ENCODE measurements at places on chromosomes 7 and 10.

GRCh38 chr10:115771755-115772154 is 501.3 kb downstream of the GFRA1 start:
- no peak for DNase-seq

- DNase-seq: no peak
These were observed 40.6 kb downstream of the GHRHR start for GRCh38 chr7:31004393-31004792.

GRCh38 chr10:10869592-10869991 is 148.1 kb upstream of the CELF2 start:
- DNase-seq: no peak

DNA sequence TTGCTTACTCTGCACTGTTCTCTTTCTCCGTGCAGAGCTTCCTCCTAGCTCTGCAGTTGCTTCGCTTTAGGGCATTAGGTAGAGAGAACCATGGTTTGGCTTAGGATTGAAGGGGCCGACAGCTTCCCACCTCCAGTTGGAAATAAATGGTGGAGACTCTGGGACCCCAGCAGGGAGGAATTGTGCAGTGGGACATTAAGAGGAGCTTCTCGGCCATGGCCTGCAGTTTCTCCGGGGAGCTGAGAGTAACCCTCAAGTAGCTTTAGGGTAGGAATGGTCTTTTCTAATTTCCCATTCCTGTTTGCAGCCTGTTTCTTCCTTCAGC is 1.2 kb downstream of the SUFU start:
- DNase-seq: no peak

DNA sequence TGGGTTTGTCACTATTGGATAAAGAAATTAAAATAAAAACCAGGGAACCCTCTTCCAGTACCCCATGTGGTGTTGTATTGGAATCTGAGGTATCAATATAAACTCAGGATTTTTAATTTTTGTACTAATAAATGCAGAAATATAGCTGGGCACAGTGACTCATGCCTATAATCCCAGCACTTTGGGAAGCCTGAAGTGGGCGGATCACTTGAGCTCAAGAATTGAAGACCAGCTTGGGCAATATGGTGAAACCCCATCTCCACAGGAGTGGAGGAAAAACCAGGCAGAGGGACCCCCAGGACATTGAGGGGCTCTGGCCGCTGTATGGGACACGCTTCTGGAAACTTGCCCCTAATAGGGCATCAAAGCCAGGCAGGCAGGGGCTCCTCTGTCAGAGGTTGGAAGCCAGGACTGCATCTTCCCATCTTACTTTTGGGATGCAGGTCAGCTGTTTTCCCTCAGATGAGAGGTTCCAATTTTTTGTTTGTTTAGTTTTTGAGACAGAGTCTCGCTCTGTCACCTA is 11.1 kb downstream of the ADIRF start:
- DNase-seq: no peak

DNA sequence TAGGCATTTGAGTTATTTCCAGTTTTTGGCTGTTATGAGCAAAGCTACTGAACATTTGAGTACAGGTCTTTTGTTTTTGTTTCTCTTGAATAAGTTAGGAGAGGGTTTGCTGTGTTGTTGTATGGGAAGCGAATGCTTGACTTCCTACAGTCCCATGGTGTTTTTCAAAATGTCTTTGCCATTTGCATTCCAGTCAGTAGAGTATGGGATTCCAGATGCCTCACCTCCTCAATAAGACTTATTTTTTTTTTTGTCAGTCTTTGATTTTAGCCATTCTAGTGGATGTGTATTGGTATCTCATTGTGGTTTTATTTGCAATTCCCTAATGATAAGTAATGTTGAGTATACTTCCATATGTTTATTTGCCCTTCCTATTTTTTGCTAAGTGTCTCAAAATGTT is 19.4 kb downstream of the CDK13 start:
- no peak for DNase-seq

- DNase-seq: peak; percentile 68
These were observed 145.1 kb downstream of the GRM8 start for GRCh38 chr7:127107601-127108007.

- no peak for DNase-seq
These were observed 83.5 kb downstream of the SGMS1 start for GRCh38 chr10:50540069-50540825.

DNA sequence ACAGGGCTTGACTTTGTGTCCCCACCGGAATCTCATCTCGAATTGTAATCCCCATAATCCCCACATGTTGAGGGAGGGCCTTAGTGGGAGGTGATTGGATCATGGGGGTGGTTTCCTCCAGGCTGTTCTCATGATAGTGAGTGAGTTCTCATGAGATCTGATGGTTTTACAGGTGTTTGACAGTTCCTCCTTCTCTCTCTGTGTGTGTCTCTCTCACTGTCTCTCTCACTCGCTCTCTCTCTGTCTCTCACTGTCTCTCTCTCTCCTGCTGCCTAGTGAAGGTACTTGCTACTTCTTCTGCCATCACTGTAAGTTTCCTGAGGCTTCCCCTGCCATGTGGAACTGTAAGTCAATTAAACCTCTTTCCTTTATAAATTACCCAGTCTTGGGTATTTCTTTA is 289.8 kb upstream of the HABP2 start:
- no peak for DNase-seq

GRCh38 chr10:101467286-101467770 is 113.4 kb downstream of the BTRC start:
- peak; percentile 65 for DNase-seq

DNA sequence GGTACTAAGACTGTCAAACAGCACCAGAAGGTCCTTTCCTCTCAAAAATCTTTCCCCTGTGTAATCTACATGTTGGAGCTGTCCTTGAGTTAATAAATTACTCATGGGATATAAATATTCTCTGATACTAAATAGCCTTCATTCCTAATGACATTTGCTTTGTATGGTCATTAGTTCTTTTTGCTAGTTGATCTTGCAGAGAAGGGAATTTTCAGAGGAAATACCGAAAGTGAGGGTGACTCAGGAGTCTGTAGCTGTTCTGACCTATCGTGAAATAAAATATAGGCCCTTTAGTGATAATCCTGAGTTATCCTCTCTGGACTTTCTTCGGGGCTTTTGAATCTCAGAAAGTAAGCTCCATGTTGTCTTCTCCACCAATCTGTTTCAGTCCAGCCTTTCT is 19.4 kb upstream of the CLDN12 start:
- DNase-seq: peak; percentile 32

DNA sequence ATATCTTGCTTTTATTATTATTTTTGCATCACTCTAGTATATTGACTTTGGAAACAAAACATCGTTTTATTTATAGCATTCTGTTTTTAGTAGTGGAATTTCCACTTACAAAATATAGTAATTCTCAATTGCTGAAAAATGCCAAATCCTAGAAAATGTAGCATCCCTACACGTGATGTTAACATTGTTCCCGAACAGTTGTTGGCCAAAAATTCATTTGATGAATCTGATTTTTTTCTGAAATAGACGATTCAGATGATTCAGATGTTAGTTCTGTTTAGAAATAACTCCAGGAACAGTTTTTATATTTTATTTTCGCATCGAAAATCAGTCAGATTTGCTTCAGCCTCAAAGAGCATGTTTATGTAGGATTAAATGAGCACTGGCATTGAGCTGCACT is 122.4 kb downstream of the GFRA1 start:
- DNase-seq: no peak

DNA sequence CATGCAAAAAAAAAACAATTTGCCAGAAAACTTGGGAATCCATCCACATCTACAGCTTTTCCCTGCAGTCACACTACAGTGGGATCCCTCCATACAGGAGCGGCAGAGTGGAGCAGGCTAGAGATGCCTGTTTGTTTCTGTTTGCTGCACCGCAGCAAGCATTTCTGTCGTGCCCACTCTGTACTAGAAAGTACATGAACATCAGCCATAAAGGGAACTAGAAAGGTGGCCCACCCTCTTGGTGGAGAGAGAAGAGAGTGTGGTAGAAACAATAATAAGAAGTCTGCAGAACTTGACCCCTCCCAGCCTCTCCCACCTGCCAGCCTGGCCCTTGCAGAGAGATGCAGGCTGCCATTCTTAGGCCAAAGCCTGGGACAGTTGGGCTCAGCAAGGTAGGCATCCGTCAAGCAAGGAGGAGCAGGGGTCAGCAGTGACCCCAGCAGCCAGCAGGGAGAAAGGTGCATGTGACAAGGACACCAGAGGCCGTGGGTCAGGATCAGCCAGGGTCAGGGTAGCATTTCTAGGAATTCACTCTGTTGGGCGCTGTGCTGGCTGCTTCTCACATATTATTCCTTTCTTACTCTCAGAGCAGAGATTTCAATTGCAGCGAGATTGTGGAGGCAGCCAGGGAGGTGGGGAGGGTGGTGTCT is 171.8 kb downstream of the EGFR start:
- DNase-seq: no peak

GRCh38 chr7:19421861-19422260 is 276.6 kb upstream of the FERD3L start:
- DNase-seq: no peak

DNA sequence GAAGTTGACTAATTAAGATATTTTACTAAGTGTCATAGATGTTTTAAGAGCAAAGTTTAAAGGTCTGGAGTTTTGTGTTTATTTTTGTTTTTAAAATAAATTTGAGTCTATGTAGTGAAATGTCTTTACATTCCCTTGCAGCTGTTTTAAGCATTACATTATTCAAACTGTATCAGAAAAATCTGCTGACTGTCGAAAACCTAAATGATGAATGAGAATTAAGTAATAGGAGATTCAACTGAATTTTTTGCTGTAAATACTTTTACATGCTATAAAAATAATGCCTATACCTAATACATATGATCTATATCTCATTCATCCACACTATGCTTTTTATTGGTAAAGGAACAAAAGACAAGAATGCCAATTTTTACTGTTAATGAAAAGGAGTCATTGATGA is 227.2 kb downstream of the CSTF2T start:
- DNase-seq: no peak

GRCh38 chr10:50968386-50969091 is 83.1 kb upstream of the A1CF start:
- DNase-seq: no peak

DNA sequence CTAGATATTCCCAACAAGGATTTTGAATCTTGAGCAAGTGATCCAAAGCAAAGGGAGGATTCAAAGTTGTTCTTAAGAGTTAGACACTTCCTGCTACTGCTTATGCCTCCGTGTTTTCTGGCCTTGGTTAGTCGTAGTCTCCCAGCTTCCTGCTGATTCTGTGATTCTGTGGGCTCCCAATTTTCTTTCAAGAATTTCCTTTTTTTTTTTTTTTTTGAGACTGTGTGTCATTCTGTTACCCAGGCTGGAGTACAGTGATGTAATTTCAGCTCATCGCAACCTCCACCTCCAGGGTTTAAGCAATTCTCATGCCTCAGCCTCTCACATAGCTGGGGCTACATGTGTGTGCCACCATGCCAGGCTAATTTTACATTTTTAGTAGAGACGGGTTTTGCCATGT is 4.4 kb upstream of the ITGB8 start:
- no peak for DNase-seq

- DNase-seq: no peak
These were observed 96.2 kb downstream of the VOPP1 start for GRCh38 chr7:55475855-55476803.
